ENCODE measurements at places on chromosomes 13 and 19.

DNA sequence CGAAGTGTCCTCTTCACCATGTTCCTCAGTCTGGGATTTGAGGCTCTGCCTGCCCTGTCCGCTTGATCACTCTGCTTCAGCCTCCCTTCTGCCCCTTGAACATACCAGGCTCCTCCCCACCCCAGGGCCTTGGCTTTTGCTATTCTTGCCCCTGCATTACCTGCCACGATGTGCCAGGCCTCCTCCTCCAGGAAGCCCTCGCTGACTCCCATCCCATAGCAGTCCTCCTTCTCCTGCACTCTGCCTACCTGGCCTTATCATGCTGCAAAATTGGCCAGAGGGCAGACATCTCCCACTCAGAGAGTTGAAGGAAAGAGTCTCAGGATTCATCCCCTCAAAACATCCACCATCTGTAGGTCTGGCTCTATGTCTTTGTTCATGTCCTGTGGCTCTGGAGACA lies 2.2 kb downstream of the YJEFN3 start:
- no peak for DNase-seq

DNA sequence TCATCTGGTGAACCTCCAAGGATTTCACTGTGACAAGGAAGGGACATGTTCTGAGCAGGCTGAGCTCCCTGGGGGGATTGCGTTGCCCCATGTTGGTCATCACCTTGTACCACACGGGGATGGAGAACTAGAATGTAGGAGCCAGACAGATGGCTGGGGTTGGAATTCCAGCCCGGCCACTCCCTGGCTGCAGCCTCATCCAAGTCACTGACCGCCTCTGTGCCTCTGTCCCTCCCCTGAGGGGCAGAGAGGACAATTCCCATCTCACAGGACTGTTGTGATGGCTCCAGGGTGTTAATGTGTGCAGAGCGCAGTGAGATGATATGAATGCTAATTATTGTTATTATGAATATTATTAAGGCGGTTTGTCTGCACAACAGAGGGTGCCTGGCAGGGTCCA lies 24.1 kb downstream of the ADGRL1 start:
- no peak for DNase-seq

- no peak for DNase-seq
Observed at GRCh38 chr13:98286799-98287198, 109.7 kb upstream of the RNF113B start.

- DNase-seq: no peak
Observed at GRCh38 chr19:46978171-46978869, 41.3 kb upstream of the NPAS1 start.

DNA sequence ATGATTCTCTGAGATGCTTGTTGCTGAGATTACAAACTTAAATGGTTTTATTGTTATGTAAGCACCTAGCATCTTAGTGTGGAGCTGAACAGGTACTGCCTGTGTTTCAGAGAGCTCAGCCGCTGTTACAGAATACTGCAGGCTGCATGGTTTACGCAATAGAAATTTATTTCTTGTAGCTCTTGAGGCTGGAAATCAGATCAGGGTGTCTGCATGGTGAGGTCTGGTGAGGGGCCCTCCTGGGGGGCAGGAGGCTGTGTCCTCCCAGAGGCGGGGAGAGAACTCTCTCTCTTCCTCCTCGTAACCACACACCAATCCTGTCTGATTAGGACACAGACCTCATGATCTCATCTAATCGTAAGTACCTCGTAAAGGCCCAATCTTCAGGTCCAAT lies 13.1 kb downstream of the ATP11A start:
- DNase-seq: no peak

GRCh38 chr13:96533408-96533807 lies 443.5 kb downstream of the HS6ST3 start:
- DNase-seq: no peak

DNA sequence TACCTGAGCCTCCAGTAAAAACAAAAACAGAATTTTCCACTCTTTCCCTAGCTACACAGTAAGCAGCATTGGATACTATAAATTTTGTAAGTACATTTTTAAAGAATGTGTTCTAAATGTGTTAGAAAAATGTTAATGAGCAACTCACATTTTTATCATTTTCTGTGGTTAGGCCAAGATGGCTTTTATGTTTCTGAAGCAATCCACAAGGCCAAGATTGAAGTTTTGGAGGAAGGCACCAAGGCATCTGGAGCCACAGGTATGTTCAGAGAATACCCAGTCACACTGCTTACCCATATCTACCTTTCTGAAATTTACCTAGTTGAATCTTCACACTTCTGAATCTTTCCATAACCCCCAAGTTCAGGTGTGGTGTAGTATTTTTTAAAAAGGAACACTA lies 21.6 kb downstream of the SERPINE3 start:
- no peak for DNase-seq

GRCh38 chr13:26540334-26540733 lies 17.1 kb upstream of the WASF3 start:
- no peak for DNase-seq

DNA sequence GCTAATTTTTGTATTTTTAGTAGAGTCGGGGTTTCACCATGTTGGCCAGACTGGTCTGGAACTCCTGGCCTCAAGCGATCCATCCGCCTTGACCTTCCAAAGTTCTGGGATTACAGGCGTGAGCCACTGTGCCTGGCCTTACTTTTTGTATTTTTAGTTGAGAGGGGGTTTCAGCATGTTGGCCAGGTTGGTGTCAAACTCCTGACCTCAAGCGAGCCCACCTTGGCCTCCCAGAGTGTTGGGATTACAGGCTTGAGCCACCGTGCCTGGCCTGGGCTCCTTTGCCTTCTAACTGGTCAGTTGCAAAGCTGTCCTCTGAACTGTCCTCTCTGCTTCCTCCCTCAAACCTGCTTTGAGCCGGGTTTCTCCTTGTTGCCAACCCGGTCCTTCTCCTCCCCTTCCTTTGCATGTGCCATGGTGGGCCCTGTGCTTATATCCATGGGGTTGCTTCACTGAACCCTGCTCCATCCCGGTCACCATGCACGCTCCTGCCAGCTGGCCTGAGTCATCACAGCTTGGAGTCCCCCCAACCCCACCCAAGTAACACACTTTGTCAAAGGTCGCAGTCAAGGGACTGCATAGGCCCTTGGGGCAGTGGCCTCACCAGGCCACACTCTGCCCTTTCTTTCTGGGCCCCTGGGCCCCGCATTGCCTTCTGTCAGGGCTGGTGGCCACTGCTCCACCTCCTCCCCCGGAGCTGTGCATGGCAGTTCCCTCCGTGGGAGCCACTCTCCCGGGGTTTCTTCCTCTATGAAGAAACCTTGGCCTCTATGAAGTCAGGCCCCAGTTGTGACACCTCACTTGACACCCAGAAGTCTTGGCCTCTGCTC lies 21.2 kb downstream of the WTIP start:
- DNase-seq: no peak

GRCh38 chr13:43360892-43361610 lies 337.7 kb downstream of the DNAJC15 start:
- no peak for DNase-seq

GRCh38 chr13:114100446-114101357 lies 31.7 kb downstream of the RASA3 start:
- DNase-seq: no peak

- peak; percentile 71 for DNase-seq
Observed at GRCh38 chr19:7349961-7350711, 1.4 kb downstream of the ARHGEF18 start.

DNA sequence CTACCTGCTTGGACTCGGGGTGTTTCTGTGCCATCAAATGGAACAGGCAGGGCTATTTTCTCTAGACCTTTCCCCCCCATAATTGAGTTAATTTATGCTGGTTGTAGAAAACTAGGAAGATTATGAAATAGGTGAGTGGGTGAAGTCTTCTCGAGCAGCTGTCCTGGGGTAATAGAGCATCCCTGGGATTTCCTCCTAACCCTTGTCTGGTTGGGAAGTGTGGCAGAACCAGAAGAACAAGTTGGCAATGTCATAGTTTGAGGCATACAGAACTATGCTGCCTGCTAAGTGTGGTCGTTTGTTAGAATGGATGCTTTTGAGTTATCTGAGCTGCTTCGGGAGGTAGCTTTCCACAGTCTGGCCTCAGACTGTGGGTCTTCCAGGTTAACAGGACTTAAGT lies 3.7 kb downstream of the GATAD2A start:
- DNase-seq: no peak

DNA sequence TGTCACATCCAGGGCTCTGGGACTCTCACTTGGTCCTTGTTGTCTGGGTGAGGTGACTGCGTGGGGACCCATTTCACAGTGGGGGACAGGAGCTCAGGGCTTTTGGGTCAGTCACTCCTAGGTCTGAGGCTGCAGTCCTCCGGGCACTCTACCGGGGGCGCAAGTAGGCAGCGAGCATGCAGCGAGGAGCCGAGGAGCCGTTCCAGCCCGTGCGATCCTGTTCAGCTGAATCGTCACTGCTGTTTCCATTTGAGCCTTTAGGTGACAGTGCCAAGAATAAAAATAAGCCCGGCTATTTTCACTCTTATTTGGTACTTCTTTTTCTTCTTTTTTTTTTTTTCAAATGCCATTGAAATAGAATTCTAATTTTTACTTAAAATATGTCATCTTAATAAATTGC lies 126.5 kb downstream of the ZNF536 start:
- no peak for DNase-seq

DNA sequence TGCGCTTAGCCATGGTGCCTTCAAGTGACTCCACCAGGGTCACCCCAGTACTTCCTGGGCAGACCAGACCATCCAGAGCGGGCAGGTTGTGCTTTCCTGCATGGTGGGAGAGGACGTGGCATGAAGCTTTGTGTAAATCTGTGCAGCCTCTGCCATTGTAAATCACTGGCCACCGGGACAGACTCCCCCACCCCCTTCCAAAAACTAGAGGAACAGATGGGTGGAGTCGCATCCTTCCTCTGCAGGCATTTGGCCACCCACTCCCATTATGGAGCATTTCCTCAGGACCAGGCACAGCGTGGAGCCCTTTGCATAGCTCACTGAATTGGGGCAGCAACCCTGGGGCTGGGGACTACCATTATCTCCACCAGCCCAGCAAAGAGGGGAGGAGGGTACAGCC lies 8.2 kb downstream of the BCKDHA start:
- DNase-seq: no peak

DNA sequence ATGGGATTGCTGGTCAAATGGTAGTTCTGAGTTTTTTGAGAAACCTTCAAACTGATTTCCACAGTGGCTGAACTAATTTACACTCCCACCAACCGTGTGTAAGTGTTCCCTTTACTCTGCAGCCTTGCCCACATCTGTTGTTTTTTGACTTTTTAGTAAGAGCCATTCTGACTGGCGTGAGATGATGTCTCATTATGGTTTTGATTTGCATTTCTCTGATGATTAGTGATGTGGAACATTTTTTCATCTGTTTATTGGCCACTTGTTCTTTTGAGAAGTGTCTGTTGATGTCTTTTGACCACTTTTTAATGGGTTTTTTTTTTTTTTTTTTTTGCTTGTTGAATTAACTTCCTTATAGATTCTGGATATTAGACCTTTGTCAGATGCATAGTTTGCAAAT lies 4.3 kb downstream of the CAB39L start:
- no peak for DNase-seq

DNA sequence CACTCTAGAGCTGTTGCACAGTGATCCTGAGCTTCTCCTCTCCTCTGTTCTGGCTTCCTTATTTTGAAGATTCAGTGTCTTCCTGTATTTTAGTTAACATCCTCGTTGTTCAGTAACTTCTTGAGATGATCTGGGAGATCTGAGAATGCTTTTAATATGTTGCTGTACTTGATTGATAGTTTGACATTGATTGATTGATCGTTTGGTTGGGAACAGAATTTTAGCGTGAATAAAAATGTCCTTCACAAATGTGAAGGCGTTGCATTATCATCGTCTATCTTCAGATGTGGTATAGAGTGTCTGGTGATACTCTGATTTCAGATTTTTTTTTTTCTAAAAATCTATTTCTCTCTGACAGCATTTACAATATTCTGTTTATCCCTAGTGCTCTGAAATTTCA lies 80.1 kb upstream of the KLF12 start:
- no peak for DNase-seq

DNA sequence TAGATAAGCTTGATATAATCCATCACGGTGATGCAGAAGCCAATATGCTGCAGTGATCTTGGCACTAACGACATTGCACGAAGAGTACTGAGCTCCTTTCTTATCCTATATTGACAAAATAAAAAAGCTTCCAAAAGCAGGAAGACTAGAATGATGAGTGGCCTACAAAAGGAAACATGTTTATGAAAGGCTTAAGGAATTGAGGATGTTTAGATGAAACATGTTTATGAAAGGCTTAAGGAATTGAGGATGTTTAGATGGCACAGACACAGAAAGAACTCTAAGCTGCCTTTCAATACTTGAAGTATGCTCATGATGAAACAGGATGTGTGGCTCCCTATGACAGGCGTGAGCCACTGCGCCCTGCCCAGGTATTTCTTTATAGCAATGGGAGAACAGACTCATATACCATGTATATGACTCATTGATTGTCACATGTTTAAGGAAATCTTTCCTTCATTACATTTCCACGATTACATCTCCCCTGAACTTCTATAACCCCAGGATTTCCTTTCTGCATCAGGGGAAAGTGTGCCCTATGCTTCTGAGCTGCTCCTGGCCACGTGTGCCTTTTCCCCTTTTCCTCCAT lies 690.8 kb upstream of the ARGLU1 start:
- DNase-seq: no peak

DNA sequence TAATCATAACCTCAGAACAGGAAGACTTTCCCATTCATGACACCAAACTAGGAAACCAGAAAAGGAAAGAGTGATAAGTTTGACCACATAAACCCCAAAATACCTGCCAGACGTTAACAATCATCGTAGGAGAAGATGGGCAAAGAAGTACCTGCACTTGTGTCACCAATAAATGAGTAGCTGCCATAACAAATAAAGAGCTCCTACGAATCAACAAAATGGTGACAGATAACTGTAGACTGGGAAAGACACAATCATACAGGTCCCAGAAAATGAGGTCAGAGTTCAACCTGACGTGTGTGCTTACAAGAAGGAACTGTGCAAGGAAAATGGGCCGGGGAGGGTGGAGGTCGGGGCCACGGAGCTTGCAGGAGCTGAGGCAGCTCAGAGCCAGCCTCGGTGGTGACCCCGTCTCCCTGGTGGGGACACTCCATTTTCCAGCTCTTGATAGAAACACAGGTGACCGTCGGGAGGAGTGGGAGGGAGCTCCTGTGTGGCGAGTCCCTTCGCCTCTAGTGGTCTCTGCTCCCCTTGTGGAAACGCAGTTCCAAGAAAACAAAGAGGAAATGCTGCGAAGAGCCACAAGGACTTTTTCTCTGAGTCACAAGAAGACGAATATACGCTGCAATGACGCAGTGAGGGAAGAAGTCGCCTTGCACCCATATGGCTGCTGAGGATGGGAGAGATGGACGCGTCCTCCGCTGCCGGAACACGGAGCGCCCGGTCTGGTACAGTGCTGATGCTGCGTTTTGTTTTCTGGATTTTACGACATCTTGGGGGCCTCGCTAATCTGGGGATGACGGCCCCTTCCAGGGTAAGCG lies 9.5 kb downstream of the PIP5K1C start:
- no peak for DNase-seq

DNA sequence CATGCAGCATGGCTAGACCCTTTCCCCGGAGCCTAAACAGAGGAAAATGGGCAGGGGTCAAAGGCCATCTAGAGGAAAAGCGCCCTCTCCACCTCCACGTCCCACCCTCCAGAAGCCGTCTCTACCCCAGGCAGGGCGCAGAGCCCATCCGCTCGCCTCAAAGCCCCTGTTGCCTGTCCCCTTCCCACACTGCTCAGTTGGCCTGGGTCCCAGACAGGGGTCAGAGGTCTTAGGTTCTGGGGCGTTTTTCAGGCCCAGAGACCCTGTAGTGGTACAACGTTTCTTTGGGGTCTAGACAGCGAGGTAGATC lies 285 bp downstream of the TMEM143 start:
- DNase-seq: no peak

- peak; percentile 69 for DNase-seq
Observed at GRCh38 chr13:41352935-41353840, 42.1 kb downstream of the NAA16 start.
